Cerebellar nuclear complex (tissue), 1 donor: ENCODE measurements at places on chromosomes 2 and 18.

DNA sequence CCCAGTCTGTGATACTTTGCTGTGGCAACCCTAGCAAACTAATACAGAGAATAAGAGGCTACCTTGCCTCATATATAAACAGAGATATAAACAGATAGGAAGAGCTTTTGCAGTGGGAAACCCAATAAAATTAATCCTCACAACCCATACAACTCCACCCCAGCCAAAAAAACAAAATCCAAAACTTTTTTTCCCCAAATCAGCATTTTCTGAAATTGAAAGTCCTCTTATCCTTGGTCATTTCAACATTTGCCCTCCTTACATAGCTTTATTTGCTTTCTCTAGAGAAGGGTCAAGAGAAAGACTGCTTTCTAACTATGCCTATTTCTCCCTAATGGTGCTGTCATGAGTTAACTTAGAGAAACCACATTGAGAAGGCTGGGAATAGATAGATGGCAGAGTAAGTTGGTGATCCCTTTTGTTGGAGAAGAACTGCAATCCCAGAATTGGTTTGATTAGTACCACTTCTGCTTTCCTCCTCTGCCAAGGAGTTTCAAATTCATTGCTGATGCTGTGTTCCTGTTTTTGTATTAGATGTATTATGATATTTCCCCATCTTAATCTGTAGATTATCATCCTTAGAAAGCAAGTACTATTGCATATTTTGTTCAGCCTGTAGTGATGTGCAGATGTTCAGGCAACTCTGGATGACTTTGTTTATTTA is 76.5 kb upstream of the B3GNT2 start:
- no peak for DNase-seq

GRCh38 chr2:120518819-120519218 is 172.9 kb downstream of the INHBB start:
- no peak for DNase-seq

GRCh38 chr18:21684731-21685130 is 19.8 kb downstream of the ABHD3 start:
- no peak for DNase-seq

GRCh38 chr2:85369500-85369899 is 14.9 kb downstream of the ELMOD3 start:
- DNase-seq, result no peak

GRCh38 chr2:237669628-237670392 is 42.4 kb downstream of the LRRFIP1 start:
- no peak for DNase-seq

- DNase-seq, result no peak
These were observed 288.1 kb downstream of the EPHA4 start for GRCh38 chr2:221283896-221284545.

DNA sequence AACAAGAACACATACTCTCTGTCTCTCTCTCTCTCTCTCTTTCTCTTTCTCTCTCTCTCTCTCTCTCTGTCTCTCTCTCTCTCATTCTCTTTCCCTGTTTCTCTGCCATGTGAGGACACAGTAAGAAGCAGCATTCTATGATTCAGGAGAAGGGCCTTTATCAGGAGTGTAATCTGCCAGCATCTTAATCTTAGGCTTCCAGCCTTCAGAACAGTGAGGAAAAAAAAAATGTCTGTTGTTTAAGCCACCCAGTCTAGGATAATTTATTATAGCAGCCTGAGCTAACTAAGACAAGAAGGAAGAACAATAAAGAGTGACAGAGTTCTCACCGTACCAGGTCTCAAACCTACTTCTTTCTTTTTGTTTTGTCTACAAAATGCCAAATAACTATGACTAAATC is 399.4 kb downstream of the SOCS6 start:
- DNase-seq, result no peak

- DNase-seq, result no peak
These were observed 23.3 kb downstream of the SLC30A6 start for GRCh38 chr2:32189011-32189410.

- no peak for DNase-seq
These were observed 1118.3 kb upstream of the DDX18 start for GRCh38 chr2:116696223-116696622.

DNA sequence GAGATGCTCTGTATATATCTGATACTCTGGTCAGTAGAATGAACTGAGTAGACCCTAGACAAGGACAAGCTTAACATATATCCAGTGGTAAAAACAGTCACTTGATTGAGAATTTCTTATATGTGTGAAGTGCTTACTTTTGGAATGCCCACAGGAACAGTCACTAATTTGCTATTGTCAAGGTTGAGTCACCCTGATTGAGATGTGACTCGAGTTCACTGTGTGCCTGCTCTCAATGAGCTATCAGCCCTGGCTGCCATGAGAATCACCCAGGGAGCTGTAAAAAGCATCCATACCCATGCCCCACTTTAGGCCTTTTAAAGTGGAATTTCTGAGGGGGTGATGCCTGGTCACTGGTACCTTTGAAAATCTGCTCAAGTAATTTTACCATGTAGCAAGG is 283.7 kb downstream of the SUCLG1 start:
- DNase-seq, result no peak

DNA sequence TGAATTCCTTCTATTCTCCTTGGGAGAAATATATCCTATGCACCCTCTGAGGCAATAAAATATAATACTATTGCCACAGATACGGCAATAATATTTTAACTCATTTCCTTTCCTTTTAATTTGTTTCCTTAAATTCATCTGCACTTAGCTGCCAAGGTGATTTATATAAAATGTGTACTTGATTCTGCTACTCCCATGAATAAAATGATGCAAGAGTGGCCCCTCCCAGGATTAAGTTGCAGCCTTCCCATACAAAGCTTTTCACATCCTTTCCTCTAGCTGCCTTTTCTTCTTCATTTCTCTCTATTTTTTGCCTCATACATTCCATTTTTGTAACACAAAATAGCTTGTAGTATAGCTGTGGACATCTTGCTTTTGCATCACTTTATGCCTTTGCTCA is 464.1 kb upstream of the ZEB2 start:
- DNase-seq, result no peak

DNA sequence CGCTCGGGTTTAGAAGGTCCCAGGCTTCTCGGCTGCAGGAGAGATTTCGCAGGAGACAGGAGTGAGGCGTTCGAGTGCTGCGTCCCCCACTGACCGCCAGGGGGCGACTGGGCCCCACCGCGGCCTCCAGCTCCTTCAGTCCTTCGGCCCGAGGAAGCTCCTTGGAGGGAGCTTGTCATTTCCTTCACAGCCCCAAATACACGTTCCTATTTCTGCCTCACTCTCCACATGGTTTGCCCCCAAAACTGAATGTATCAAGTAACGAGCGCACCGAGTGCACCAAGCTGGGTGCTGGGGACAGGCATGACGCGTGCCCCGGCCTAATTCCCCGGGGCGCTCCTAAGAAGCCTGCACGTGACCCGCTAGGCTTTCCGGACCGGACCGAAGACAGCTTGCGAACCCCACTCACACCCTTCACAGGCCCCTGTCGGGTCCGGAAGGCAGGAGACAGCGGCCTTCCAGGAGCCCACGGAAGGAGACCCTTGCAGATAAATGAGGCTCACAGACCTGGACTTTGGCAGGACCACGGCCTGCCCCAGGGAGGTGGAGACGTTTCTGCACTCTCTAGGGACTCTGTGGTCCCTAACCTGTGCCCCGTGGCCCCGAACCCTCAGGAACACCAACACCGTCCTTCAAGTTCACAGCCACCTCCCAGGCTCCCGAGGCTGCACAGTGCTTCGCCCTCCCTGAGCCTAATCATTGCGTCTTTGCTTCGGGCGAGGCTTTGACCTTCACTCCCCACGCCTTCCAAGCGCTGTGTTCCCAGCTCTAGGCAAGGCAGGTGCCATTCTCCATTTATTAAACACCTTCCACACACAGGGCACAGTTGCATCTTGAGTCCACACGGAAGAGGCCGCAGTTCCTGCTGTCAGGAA is 13.0 kb upstream of the FAHD2A start:
- DNase-seq, result no peak

DNA sequence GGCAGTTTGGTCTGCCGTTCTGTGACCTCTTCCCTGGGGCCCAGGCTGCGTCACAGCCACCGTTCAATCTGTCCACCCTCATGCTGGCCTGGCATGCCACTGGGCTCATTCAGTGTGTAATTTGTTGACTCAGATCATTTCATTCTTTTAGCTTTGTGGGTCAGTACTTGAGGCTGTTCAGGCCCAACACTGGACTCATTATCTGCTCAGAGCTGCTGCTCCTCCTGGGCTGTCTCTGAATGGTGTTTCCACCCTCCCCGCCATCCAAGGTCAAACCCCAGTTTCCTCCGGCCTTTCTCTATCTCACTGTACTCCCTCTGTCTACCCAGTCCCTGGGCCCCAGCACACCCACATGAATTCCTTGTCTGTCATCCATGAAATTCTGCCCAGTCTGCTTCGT is 152.4 kb upstream of the NCK2 start:
- DNase-seq, result no peak

GRCh38 chr2:26068602-26069298 is 34.9 kb downstream of the RAB10 start:
- DNase-seq, result no peak

GRCh38 chr2:21814588-21815149 is 690.9 kb downstream of the TDRD15 start:
- no peak for DNase-seq

DNA sequence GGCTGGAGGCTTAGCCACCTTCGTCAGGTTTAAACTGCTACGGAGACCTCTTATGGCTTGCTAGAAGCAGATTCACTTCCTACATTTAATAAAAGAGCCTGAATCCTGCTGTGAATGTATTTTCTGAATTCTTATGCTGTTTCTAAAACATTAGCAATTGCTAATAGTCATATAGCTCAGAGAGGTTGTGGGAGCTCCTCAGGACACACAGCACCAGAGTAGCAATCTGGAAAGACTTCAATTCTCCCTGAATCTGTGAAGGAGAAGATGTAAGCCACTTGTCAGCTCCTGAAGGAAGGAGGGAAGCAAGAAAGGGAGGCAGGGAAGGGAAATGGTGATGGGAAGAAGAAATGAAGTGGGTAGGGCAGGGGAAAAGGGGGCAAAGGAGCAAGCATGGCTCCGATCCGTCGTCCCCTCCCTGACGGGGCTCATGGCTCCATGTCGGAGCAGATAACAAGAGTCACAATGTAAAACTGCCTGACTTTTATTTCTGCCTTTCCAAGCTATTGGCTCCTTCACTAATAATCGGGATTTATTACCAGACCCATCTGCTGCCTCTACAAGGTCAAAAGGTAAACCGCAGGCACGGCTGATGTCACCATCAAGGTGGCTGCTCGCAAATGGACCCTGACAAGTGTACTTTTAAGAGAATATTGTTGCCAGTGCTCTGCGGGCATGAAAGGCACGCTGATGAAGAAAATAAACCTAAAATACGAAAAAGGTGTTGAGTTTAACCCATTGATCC is 656.0 kb upstream of the SALL3 start:
- no peak for DNase-seq

GRCh38 chr18:13007248-13007560 is 16.0 kb downstream of the CEP192 start:
- no peak for DNase-seq

- DNase-seq, result no peak
These were observed 282.4 kb upstream of the THSD7B start for GRCh38 chr2:136482966-136483365.

- no peak for DNase-seq
These were observed 16.0 kb downstream of the SATB2 start for GRCh38 chr2:199441759-199442158.

DNA sequence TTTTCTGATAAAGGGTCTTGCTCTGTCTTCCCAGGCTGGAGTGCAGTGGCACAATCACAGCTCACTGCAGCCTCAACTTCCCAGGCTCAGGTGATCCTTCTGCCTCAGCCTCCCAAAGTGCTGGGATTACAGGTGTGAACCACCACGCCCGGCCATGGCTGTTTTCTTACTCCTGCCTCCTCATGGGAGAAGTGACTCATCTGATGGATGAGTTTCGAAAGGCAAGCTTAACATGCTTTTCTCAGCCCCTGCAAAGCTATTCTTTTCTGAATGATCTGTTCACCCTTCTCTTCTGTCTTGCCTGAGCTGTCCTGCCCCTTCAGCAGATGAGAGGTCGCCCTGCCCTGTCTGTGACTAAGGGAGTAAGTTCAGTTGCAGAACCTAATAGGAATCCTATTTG is 929 bp upstream of the CREG2 start:
- DNase-seq, result no peak

- DNase-seq, result no peak
These were observed 64.7 kb upstream of the TLK1 start for GRCh38 chr2:171225302-171225980.

GRCh38 chr2:17373741-17374140 is 144.5 kb downstream of the RAD51AP2 start:
- DNase-seq, result no peak

- no peak for DNase-seq
These were observed 96.7 kb upstream of the SIX3 start for GRCh38 chr2:44844651-44845270.

GRCh38 chr18:36411745-36412168 is 114.2 kb downstream of the FHOD3 start:
- no peak for DNase-seq

DNA sequence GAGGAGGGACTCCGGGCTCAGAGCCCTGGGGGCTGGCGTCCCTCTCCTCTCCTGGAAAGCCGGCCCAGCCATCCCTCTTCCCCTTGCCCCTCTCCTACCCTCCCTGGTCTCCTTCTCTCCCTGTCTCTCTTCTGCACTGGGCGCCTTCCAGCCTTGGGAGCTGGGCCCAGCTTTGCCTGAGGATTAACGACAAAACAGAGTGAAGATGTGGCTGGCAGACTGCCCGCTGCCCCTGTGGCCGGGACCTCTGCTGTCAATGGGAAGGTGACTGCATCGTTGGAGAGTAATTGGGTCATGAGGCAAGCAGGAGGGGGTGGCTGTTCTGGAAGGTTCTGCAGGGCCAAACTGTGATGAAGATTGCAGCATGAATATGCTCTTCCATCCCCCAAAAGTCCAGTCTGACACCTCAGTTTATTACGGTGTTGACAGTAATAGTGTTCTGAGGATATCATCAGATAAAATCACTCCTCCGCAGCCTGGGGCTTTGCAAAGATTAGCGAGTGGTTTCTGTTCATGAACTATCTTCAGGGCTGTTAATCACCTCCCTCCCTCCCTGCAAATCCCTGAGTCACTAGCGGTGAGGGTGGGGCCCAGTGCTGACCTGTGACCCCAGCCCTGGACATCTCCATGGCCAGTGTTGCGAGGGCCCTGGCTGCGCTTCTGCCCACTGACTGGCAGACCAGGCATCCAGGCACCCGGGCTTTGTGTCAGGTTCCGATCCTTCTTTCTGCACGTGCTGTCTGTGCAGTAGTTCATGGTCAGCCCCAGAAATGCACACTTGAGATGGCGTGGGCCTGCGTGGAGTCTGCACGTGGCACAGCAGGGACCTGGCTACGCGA is 23.0 kb downstream of the RTP5 start:
- no peak for DNase-seq

DNA sequence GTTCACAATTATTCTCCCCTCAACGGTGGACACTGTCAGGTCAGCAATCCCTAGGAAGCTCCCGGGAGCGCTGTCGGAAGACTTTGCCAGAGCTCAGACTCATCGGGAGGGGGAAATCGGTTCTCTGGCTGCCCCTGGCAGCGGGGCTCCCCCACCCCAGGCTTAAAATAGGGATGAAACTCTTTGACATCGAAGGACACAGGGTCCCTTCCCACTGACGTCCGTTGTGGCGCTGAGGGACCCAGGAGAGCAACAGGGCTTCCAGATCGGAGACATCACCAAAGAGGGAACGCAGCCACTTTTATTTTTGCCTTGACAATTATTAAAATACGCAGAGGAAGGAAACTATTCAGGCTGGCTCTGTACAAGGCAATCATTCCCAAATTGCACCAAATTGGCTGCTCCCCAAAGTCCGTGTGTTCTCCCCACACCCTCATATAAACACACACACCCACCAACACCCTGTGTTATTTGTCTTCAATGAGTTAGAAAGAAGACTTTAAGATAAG is 249.0 kb downstream of the CDH20 start:
- no peak for DNase-seq

GRCh38 chr2:185137700-185138099 is 539.4 kb downstream of the ZNF804A start:
- DNase-seq, result no peak
